ENCODE measurements at places on chromosomes 7 and 10. TPM values are rescaled to one million over a fixed set of nuclear protein-coding genes. Genes with fewer than 3 reads are reported as not detected.

DNA sequence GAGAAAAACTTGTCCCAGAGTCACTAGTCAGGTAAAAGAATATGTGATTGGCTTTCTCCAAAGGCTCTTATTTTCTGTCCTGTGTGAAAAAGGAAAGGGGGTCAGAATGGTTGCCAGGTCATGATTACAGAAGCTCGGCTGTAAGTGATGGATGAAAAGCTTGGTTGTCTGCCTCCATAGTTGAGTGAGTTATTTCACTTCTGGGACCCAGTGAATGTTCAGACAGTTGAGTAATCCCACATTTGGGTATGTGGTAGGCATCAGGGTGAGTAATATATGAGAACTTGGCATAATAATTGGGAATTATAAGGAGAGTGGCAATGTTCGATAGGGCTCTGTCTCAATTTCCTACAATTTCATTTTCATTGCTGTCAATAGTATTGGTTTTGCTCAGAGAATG, 72.5 kb downstream of the BBS9 start:
- no peaks in the 10 kb centered on the region for H3K27me3 ChIP-seq
- no peak overlapping the region for H3K4me3 ChIP-seq
- H3K27ac ChIP-seq = no peak overlapping the region
- peaks cover 17% of the 10 kb centered on the region for H3K36me3 ChIP-seq
- peaks cover 2% of the 10 kb centered on the region for H3K4me1 ChIP-seq
- no peak for DNase-seq

GRCh38 chr10:132374612-132375011, 22.4 kb upstream of the PWWP2B start:
- peaks cover 4% of the 10 kb centered on the region for H3K4me1 ChIP-seq
- H3K27me3 ChIP-seq = peaks cover 26% of the 10 kb centered on the region
- no peak for DNase-seq
- no peak overlapping the region for H3K27ac ChIP-seq

DNA sequence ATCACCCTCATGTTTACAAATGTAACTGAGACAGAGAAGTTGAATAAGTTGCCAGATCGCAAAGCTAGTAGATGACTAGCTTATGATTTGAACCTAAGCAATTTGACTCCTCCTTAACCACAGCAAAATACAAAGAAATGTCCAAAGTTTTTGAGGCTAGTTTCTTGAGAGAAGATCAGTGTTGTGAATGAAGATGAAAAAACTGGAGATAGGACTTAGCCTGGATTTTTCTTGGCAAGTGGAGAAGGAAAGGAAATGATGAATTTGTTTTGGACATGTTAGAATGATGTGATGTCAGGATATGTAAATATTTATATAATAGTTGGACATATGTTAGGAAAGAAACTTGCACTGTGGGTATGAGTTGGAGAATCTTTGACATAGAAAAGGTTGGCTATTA, 149.8 kb downstream of the LSMEM1 start:
- no peak overlapping the region for H3K4me3 ChIP-seq
- no peaks in the 10 kb centered on the region for H3K4me1 ChIP-seq
- no peaks in the 10 kb centered on the region for H3K27me3 ChIP-seq
- H3K27ac ChIP-seq = no peak overlapping the region

- no peak overlapping the region for H3K27ac ChIP-seq
- H3K4me1 ChIP-seq = no peaks in the 10 kb centered on the region
- no peaks in the 10 kb centered on the region for H3K36me3 ChIP-seq
- no peak overlapping the region for H3K4me3 ChIP-seq
- DNase-seq = no peak
- peaks cover 11% of the 10 kb centered on the region for H3K27me3 ChIP-seq
These were observed 111.6 kb upstream of the TBX20 start for GRCh38 chr7:35365523-35365922.

DNA sequence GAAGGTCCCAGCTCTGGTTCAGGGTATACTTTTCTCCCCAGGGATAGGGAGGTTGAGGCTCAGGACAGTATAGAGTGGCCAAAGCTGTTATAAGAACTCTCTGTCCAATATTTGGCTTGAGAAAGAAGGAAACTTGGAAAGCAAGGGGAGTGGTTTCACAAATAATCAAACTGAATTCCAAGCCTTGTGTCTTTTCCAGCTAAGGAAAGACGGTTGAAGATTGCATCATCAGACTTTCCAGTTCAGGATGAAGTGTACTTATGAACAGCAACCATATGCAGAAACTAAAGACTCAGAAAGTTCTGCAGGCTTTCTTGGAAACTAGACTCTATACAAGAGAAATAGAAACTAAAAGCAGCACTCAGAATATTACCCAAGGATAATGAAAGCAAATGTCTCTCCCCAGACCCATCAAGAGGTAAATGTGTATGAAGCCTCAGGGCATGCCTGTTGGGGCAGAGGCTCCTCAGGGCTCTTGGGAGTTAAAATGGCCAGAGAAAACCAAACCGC, 46.4 kb downstream of the RAMP3 start:
- H3K36me3 ChIP-seq = no peaks in the 10 kb centered on the region
- no peak for DNase-seq
- peaks cover 27% of the 10 kb centered on the region for H3K27me3 ChIP-seq
- peak overlapping the region; percentile 72 for H3K4me3 ChIP-seq

GRCh38 chr10:48454302-48455054, 148.0 kb downstream of the MAPK8 start:
- H3K27me3 ChIP-seq = peaks cover 6% of the 10 kb centered on the region
- no peak overlapping the region for H3K27ac ChIP-seq
- H3K36me3 ChIP-seq = no peaks in the 10 kb centered on the region
- no peak overlapping the region for H3K4me3 ChIP-seq

SPDYE2B gene
- 0.30 TPM for polyA plus RNA-seq

PTN gene
- polyA plus RNA-seq = not detected

SPACDR gene
- not detected for polyA plus RNA-seq

Data from naive B cell (primary cell).